Colonic mucosa (tissue), 4 donors: ENCODE measurements at places on chromosomes 6 and 20.

DNA sequence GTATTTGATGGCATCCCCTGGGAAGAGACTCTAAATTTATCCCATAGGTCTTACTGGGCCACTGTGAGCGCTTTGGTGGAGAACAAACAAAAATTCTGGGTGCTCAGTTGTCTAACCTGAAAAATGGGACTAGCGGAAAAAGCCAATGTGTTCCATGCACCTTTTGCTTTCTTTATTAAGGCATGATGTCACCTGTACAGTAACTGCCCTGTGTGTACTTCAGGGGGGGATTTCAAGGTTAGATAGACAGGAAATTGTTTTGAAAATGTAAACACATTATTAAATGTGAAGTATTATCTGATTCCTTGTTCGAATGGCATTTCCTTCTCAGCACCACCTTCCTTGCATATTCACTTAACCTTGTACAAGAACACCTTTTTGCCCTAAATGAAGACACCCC is 1.2 kb upstream of the EDN1 start:
- DNase-seq = no peak

DNA sequence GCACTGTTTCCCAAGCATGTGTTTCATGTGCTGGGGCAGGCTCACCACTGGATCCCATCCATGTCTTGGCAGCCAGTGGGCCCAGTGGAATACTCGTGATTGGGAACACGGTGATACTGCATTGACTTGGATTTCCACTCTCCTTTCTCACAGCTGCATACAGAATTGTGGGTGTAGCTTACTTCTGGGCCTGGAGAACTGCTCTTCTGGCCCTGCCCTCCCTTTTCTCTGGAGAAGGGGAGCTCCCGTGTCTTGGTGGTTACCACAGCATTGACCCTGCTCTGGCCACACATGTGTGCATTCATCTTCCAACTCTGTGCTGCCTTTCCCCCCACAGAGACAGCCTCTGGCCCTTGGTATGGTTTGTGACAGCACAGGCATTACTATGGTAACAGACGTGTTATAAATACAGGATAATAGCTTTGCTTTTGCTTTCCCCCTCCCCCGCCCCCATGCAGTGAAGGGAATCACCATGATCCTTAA is 21.6 kb downstream of the SOBP start:
- no peak for DNase-seq

DNA sequence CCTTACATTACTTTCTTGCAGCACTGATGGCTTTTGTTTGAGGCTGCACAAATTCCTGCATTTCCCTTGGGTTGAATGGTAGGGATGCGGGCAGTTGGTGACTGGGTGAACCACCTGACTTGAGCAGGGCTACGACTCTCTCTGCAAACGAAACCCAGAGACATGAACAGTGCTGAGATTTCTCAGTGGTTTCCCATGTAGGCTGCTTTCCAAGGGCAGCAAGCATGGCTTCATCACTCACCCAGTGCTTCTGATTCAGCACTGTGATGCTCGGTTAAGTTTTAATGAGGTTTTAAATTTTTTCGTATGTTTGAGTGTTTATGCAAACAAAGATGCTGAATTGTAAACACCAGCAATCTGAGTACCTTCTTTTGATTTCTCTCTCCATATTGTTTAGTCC is 127.2 kb downstream of the MTHFD1L start:
- no peak for DNase-seq

- no peak for DNase-seq
Observed at GRCh38 chr6:136511397-136511796, 38.8 kb downstream of the MAP7 start.

GRCh38 chr20:49471397-49471796 is 11.1 kb downstream of the KCNB1 start:
- no peak for DNase-seq

- no peak for DNase-seq
Observed at GRCh38 chr20:34871966-34872621, 562 bp downstream of the GGT7 start.

DNA sequence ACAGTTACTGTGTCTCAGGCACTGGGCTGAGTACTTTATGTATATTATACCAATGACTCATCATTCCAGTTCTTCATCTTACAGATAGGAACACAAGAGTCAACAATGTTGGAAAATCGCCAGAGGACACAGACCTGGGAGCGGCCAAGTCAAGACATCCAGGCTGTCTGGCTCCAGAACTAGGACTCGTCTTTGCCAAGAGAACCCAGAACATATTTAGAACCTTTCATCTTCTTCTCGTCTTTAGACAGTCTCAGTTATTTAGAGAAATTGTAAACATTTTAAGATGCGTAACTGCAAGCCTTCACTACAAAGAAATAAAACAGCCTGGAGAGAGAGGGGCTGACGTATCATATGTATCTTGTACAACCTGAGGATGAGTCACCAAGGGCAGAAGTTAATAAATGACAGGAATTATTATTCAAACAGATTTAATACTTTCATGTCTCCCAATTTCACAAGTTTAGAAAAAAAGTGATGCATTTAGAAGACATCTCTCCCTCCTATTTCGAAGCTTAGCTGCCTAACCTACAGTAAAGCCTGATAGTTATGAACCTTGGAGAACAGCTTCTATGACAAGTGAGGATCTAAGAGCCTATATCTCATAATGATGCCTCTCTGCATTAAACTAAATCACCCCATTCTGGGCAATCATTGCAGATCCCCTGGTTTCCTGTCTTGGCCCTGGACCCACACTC is 43.4 kb downstream of the SLC22A3 start:
- peak; percentile 30 for DNase-seq

DNA sequence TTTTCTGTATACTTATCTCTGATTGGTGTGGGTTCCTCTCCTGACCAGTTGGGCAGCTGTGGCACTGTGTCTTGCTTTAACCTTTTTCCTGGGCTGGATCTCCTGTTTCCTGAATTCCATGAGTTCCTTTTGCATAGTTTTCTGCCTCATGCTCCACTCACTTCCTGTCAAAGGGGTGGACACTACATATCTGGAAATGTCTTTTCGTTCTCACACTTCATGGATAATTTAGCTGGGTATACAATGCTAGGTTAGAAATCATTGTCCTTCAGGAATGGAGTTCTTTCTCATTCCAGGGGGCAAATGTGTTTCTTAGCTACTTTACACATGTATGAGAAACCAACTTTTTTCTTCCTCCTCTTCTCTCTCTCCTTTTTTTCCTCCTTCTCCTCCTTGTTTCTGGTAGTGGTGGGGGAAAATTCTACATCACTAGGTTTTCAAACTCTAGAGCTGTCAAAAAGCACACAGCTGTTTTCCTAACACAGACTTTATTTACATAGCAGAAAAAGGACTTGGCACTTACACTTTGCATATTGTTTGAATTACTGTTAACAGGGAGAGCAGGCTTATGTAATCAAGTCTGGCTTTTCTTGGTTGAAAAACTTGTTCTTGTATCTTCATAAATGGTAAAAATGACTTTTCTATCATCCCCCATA is 9.0 kb upstream of the DDX27 start:
- no peak for DNase-seq

- no peak for DNase-seq
Observed at GRCh38 chr6:84606860-84607259, 157.5 kb downstream of the TBX18 start.

DNA sequence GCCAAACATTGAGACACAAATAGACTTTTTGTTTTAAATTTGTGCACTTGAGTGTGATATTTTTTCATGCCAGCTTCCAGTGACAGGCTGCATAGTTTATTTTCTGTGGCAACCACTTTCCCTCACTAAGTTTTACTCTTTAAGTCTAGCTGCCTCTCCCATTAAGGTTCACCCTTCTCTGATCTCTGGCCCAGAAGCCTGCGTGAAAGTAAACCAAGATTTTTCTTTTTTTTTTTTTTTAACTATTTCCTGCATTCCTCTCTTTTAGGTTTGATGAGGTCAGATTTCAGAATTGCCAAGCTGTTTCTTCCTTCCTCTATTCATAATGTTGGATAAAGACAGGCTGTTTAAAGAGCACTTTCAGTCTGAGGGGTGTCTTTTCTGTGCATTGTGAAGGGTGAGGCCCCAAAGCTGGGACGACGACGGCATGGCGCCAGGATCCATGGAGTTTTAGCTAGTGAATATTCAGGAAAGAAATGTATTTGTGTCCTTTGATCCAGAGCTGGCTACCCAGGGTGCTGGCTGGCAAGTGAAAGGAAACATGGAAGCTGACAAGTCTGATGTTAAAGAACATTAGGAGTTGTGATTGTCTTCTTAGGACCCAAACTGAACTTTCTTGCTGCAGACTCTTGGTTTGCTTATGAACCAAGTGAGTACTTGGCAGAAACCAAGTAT is 50.7 kb downstream of the DOK5 start:
- no peak for DNase-seq

- no peak for DNase-seq
Observed at GRCh38 chr6:33372526-33373123, 19.0 kb upstream of the KIFC1 start.

DNA sequence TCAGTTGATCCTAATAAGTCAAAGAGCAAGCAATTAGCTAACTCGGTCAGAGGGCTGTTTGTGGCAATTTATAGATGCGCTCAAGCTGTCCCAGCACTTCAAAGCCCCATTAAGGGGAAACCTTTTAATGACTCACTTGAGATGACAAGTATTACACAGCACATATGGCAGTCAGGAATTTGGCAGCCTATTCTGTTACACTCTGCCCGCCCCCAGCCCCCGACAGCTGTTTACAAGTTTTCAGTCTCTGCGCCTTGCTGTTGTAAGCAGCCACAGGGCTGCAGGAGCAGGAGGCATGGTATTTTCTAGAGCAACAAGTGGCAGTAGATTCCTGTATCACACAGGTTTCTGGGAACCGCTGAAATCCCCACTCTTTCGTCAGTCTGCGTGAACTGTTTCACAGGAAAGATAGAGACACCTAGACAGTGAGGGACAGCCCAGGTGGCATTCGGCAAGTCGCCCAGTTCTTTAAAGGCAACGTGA is 263.0 kb downstream of the FOXC1 start:
- no peak for DNase-seq

DNA sequence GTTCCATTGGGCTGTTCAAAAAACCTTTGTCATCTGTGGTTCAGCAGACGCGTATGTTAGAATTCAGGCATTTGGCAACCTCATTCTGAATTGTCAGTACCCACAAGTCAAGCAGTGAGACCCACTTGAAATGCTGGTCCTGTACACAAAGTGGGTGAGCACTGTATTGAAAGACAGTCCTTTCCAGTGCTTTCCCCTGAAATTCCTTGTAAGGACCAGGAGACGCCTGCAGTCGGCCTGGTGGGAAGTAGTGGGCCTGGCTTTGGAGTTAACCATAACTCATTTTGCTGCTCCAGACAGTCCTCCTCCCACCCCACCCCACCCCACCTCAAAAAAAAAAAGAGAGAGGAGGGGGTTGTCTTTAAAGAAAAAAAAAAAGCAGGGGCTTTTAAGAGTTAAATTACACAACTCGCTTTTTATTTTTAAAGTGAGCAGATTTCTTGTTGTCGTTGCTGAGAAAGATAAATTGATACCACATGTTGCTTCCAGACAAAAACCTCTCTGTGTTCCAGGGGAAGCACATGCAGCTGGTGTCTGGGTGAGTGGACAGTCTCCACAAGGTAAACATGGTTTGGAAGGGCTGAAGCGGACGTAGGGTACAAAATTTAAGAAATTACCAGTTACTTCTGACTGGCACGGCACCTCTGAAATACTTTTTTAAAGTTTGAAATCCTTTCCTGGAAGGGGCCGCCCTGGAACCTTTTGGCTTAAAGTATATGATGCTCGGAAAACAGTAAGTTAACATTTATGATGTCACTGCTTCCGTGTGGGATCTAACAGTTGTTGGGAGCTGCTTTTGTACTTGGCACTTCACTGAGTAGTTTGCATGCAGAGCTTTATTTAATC is 95.3 kb downstream of the FOXO3 start:
- DNase-seq = no peak

- no peak for DNase-seq
Observed at GRCh38 chr6:81621816-81622395, 130.6 kb downstream of the TENT5A start.

DNA sequence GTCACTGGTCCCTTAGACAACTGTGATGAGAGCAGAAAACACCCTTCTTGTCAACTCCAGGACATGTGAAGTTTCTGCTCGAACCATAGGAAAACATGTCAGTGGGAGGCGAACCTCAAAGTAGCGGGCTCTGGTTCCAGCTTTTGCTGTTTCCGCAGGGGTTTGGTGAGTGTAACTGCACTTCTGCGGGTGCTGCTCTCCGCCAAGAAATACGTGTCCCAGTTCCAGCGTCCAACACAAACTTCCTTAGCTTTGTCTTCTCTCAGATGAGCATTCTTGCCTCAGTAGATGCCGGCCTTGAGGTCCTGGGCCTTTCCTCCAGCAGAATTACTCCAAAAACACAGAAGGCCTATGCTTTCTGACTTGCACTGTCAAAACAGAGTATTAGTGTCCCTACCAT is 156.3 kb downstream of the FNDC1 start:
- no peak for DNase-seq

GRCh38 chr20:46060301-46060881 is 29.4 kb downstream of the NCOA5 start:
- no peak for DNase-seq

DNA sequence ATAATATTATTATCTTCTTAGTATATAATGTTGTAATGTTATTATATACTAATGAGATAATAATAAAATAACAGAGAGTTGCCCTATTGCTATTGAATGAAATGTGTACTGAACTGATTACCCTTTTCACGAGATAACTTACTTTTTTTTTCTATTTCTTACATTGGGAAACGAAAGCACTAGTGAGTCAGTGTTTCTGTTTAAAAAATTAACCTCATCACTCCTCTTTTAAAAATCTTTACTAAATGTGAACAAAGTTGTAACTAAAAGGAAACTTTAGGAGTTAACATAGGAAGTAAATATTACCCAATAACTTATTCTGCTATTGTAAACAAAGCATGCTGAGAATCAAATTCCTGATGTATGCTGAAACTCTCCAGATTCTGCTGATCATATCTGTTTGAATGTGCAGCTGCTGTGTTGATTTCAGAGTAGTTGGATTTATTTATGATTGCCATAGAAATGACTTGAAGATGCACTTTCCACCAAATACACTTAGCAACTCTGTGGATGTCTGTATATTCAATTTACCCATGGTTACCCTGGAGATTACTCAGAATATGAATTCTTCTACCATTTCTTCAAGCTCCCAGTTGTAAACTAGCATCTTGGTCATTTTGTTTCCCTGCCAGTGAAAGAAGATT is 523.4 kb downstream of the TENT5A start:
- DNase-seq = no peak

DNA sequence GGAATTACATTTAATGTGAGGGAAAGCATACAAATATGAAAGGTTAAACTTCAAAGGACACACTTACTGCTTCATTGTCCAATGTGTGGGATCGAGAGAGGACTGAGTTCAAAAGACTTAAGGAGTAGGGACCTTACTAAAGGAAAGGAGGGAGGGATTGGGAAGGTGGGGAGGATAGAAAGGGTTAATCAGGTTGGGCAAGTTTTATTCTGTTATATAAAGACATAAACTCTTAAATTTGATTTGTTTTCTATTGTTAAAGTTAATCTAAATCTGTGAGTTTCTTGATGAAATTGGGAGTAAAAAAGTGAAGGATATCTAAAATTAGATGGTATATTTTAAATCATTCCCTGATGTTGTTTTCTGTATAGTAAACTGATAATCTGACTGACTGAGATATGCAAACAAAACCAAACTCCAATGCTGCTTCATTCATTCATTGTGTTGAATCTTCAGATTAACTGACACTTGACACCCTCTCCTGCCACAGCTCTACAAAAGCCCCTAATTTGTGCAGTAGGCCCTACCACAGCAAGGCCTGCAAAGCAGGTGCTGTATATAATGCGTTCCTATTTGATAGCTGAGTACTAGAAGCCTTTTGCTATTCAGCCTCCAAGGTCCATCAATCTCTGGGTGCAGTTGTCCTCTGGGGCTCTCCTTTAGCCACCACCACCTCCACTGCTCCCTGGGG is 1.3 kb upstream of the UBE2J1 start:
- no peak for DNase-seq

- no peak for DNase-seq
Observed at GRCh38 chr20:63657260-63657936, 714 bp upstream of the RTEL1 start.
